Kidney (tissue), 22 donors: ENCODE measurements at places on chromosomes 1 and 21. TPM values are rescaled to one million over a fixed set of nuclear protein-coding genes. Genes with fewer than 3 reads are reported as not detected.

GRCh38 chr1:90986953-90987352 lies 34.9 kb downstream of the ZNF644 start:
- no peak for DNase-seq

- no peak for DNase-seq
These were observed 837 bp upstream of the C1QB start for GRCh38 chr1:22651941-22652856.

DNA sequence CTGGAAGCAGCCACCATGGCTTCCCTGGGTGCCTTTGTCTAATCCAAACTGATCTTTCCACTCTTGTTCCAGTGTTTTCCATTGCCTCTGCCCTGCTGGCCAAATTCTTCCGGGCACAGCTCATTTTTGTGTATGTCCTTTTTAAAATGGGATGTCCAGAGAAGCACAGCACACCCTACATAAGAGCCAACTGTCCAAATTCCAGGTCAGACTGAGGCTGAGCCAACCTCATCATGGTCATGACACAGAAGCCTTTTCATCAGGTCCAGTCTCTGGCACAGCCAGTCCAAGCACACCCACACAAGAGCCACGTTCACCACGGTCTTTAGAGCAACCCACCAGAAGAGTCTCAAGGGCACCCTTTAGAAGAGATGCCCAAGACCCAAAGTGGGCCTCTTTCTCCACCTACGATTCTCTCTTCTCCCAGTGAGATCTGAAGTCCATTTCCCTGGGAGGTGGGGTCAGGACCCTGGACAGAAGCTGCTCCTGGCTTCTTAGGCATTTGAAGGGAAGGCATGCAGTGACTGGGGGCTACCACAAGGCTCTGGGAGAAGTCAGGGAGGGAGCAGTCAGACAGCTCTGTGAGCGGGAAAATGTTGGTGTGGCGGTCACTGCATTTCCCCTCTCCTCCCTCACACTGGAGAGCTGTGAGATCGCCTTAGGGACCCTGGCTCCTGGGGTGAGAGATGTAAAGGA lies 53.2 kb downstream of the SYT2 start:
- DNase-seq, result peak; percentile 65

DNA sequence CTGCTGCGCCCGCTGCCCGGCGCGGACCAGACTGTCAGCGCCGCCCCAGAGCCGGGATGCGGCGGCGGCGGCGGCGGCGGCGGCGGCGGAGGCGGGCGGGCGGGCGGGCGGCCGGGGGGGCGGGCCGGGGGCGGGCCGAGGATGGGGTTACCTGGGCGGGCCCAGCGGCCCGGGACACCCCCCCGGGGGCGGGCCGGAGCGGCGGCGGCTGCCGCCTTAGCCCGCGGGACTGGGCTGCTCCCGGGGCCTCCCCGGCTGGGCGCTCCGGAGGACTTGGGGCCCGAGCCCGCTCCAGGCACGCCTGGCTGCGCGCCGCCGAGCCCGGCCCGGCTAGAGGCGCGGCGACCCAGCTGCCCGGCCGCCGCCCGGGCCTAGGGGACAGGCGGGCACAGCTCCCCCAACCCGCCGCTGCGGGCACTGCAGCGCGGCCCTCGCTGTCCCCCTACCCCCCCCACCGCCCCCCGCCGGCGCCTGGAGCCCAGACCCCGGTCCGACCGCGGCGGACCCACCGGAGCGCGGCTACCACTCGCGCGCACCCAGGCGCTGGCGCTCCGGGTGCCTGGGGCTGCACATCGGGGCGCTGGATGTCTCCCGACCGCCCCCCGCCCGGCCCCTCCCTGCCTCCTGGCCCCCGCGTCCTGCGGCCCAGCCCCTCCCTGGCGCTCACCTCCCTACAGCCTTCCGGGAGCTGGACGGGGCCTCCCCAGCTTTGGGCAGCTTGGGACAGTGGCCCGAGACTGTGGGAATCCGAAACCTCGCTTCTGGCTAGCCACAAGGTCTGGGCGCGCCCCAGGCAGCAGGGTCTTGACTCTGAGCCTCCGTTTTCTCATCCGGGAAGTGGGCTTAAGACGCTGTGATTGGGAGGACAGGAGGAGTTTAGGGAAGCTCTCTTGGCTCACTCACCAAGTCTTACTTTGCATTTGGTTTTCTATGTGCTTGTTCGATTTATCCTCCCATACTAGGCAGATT lies at the start of gene WNT4:
Gene WNT4 (minus strand): TSS at position 33 of the 969 bp plus-strand sequence. CDS start 175 bp downstream, outside the sequence.
- DNase-seq, result peak; percentile 81

GRCh38 chr1:3910857-3911845 lies 11.1 kb upstream of the C1orf174 start:
- DNase-seq, result peak; percentile 91

DNA sequence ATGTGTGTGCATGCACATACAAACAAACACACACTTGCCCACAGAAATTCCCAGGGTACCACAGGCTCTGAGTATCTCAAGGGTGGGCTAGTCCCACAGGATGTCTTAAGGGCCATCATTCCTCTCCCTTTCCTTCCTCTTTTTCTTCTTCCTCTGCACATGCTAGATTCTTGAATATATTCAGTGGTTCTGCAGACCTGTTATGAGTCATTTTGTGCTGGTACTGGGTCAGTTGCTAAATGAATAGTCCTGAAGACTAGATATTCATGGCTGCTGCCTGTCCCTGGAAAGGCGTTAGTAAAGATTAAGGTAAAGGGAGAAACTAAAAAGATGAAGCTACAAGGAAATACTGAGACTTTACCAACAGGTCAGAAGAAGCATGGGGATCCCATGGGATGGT lies 256.7 kb upstream of the KIAA0040 start:
- DNase-seq, result no peak

DNA sequence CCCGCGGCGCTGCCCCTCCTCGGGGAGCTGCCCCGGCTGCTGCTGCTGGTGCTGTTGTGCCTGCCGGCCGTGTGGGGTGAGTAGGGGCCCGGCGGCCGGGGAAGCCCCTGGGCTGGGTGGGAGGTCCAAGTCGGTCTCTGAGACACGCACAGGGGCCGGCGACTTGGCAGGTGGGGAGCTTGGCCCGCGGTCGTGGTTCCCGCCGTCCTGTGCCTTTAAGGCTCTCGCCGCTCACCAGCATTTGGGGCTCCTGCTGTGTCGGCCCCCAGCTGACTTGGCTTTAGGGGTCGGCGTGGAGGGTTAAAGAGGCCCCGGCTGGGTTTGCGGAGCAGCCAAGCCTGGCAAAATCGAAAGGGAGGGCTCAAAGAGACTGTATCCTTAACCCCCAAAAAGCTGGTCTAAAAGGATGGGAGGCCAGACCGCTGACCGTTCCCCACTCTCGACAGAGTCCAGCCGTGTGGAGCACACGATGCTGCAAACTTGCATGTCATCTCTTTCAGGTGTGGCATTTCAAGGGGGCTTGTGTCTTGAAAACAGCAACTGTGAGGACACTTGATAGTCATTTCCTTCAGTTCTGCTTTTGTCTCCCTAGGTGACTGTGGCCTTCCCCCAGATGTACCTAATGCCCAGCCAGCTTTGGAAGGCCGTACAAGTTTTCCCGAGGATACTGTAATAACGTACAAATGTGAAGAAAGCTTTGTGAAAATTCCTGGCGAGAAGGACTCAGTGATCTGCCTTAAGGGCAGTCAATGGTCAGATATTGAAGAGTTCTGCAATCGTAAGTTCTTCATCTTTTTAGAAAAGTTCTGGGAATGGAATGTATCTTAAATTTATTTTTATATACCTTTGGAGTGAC lies 540 bp downstream of the CD55 start:
- no peak for DNase-seq

- DNase-seq, result no peak
These were observed 106.7 kb upstream of the NRIP1 start for GRCh38 chr21:15171546-15171945.

DNM3 gene
- total RNA-seq, result 19.1 TPM

S100A3 gene
- 8.4 TPM for total RNA-seq

NEXN gene
- 7.1 TPM for total RNA-seq
